ENCODE measurements at places on chromosomes 16 and 17. TPM values are rescaled to one million over a fixed set of nuclear protein-coding genes. Genes with fewer than 3 reads are reported as not detected.

GRCh38 chr17:44608727-44609435, 47.4 kb upstream of the MEIOC start:
- H3K4me1 ChIP-seq: peaks cover 16% of the 10 kb centered on the region
- H3K36me3 ChIP-seq: no peaks in the 10 kb centered on the region
- no peak overlapping the region for H3K4me3 ChIP-seq
- no peak for DNase-seq
- peak overlapping the region; percentile 43 for H3K27ac ChIP-seq

The ZNF652 gene
- polyA plus RNA-seq: 7.3 TPM

The HBQ1 gene
- 17.1 TPM for polyA plus RNA-seq

The PABPN1L gene
- not detected for polyA plus RNA-seq

DNA sequence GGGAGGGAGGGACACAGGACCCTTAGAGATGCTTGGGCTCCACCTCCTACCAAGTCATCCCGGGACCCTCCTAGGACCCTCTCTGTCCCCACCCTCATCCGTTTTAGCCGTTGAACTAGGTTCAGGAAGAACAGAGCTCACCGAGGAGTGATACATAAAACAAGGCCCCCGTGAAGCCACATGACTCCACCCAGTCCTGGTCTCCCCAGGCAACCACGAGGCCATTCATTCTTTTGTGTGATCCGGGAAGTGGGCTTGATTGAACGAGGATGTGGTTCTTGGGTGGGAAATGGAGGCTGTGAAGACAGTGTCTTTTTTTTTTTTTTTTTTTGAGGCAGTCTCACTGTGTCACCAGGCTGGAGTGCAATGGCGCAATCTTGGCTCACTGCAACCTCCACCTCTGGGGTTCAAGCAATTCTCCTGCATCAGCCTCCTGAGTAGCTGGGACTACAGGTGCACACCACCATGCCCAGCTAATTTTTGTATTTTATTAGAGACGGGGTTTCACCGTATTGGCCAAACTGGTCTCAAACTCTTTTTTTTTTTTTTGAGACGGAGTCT, 14.8 kb downstream of the TRARG1 start:
- H3K27ac ChIP-seq: no peak overlapping the region
- H3K4me3 ChIP-seq: no peak overlapping the region
- DNase-seq: no peak

DNA sequence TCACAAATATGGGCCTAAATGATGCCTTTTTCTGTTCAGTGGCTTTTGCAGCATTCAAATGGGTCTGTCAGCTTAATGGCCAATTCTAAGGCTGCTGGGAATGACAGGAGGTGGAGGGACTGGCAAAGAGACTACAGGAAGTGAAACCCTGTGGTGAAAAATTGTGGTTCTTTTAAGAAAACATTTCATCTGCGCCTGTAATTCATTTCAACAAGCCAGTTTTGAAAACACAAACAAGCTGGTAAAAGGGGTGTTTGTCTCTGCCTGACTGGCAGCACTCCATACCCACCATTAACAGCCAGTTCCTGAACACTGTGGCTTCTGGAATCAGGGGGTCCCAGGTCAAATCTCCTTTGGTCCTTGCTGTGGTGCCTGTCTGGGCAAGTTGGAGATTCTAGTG, 3.6 kb upstream of the KDM8 start:
- no peak for DNase-seq
- no peak overlapping the region for H3K4me3 ChIP-seq
- no peak overlapping the region for H3K27ac ChIP-seq

The KRT14 gene
- 0.35 TPM for polyA plus RNA-seq

GRCh38 chr17:33896263-33896662, 358.8 kb upstream of the CCL2 start:
- no peaks in the 10 kb centered on the region for H3K27me3 ChIP-seq
- peaks cover 7% of the 10 kb centered on the region for H3K4me1 ChIP-seq
- H3K36me3 ChIP-seq: no peaks in the 10 kb centered on the region
- no peak overlapping the region for H3K4me3 ChIP-seq
- no peak overlapping the region for H3K27ac ChIP-seq

GRCh38 chr17:16417896-16418684, 2.7 kb downstream of the TRPV2 start:
- H3K4me1 ChIP-seq: peaks cover 12% of the 10 kb centered on the region
- no peak for DNase-seq
- no peak overlapping the region for H3K4me3 ChIP-seq
- no peak overlapping the region for H3K27ac ChIP-seq
- no peaks in the 10 kb centered on the region for H3K36me3 ChIP-seq
- no peaks in the 10 kb centered on the region for H3K27me3 ChIP-seq

DNA sequence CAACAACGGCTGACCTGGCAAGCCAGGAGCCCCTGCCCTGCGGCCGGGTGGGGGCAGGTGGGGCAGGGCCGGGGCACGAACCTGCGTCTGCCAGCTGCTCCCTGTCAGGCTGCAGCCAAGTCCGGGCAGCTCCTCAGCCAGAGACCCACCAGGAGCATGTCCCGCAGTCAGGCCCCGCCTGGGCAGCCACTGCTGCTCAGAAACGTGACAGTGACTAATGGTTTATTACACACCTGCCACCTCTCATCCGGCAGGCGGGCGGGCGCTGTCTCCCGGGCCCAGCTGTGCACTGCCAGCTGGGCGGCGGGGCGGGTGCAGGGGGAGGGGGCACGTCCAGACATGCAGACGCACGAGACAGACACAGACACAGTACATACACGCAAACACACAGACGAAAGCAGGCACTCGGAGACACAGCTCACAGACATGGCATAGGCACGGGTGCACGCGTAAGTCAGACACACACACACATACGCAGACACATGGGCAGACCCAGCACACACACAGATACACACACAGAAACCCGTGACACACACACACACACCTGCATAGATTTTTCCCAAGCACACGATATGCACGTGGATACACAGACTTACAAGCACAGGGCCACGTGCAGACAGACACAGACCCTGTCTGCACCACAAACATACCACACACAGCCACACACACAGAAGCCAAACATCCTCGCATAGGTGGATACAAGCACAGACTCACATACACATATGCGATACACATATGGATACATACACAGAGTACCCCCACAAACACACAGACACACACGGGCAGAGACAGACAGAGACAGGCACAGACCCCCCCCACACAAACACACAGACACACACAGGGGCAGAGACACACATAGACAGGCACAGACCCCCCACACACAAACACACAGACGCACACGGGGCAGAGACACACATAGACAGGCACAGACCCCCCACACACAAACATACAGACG, 248.3 kb upstream of the CIBAR2 start:
- H3K36me3 ChIP-seq: no peaks in the 10 kb centered on the region
- no peak overlapping the region for H3K27ac ChIP-seq
- H3K27me3 ChIP-seq: peaks cover 6% of the 10 kb centered on the region
- peaks cover 5% of the 10 kb centered on the region for H3K4me1 ChIP-seq
- no peak for DNase-seq

GRCh38 chr16:75000481-75001081, 1.8 kb downstream of the ZNRF1 start:
- H3K27me3 ChIP-seq: no peaks in the 10 kb centered on the region
- H3K4me3 ChIP-seq: peak overlapping the region; percentile 79
- peaks cover 2% of the 10 kb centered on the region for H3K4me1 ChIP-seq
- no peaks in the 10 kb centered on the region for H3K36me3 ChIP-seq
- no peak for DNase-seq

DNA sequence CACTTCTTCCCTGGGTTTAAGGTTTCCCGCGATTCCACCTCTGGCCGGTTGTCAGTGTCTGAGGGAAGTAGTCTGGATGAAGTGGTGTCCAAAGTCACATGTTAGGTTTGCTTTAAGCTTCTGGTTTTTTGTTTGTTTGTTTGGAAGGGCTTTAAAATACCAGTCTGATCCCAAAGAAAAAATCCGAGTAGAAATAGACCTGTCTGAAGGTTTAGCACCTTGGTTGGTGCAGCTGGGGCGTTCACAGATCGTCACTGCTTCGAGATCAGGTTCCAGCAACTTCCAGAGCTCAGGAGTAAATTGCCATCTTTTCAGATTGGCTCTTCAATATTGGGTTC, 567 bp downstream of the TMEM97 start:
- H3K27me3 ChIP-seq: 0 out of 2 replicates have a peak, but pooled peaks cover 3% of the 10 kb centered on the region
- H3K36me3 ChIP-seq: no peaks in the 10 kb centered on the region
- DNase-seq: no peak
- peaks cover 11% of the 10 kb centered on the region for H3K4me1 ChIP-seq

GRCh38 chr16:84058211-84058610, 15.6 kb upstream of the SLC38A8 start:
- no peak for DNase-seq
- H3K36me3 ChIP-seq: peaks cover 40% of the 10 kb centered on the region
- no peaks in the 10 kb centered on the region for H3K4me1 ChIP-seq
- H3K27ac ChIP-seq: no peak overlapping the region
- H3K4me3 ChIP-seq: no peak overlapping the region

DNA sequence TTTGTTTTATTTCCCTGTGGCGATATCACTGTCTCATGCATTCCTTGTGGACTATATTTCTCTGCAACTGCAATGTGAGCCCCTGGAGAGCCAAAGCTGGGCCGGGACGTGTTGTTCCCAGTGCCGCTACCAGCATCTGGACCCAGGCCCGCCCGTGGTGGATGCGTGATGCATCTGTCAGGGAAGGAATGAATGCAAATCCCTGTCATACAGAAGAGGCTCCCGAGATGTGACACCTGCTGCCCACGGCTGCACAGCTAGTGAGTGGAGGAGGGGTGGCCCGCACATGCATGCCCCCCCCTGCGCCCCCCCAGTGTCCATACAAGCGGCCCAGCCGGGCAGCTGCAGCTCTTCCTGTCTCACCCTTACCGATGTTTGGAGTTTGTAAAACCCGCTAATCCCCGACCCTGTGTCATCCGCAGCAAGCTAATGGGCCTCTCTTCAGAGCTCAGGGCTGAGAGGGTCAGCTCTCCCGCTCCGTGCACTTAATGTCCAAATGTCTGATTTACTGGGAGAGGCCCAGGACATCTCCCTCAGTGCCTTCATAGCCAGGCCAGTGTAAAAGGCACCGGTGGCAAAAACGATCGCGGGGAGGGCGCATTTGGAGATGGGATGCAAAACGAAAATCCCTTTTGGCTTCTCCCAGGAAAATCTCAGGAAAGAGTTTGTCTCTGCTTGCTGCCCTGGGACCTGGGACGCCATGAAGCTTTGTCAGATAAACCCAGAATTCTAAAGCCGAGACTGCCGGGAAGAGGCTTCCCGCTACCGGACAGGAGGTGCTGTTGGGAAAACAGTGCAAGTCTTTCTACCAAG, 91.8 kb downstream of the FOXL1 start:
- H3K27ac ChIP-seq: no peak overlapping the region
- no peaks in the 10 kb centered on the region for H3K27me3 ChIP-seq
- no peak overlapping the region for H3K4me3 ChIP-seq
- peaks cover 11% of the 10 kb centered on the region for H3K4me1 ChIP-seq
- DNase-seq: no peak
- H3K36me3 ChIP-seq: no peaks in the 10 kb centered on the region

DNA sequence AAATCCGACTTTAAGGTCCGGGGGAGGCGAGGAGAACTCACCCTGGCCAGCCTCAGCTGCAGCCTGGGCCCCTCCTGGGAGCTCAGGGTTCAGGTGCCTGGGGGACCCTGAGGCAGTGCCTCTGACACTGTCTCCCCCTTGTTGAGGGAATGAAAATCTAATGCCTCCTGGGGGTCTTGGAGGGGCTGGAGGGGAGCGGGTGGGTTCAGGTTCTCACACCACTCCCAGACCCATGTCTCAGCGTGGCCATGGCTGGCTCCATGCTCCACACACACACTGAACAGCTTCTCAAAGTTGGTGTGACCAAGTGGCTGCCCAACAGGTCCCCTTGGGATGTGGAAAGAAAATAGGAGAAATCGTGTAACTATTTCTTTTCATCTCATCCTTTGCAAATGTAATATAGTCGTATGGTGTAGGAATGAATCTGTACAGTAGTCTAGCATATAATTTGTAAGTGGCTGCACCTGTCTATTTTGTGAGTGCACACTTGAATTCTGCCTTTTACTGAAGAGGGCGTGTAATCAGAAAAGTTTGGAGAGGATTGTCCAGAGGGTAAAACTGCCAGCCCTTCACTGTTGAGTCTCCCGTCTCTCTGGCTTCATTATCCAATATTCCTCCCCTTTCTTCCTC, 788 bp upstream of the PRCD start:
- H3K27me3 ChIP-seq: peaks cover 37% of the 10 kb centered on the region
- H3K36me3 ChIP-seq: no peaks in the 10 kb centered on the region
- no peak for DNase-seq
- H3K4me1 ChIP-seq: no peaks in the 10 kb centered on the region
- no peak overlapping the region for H3K4me3 ChIP-seq

The THAP11 gene
- polyA plus RNA-seq: 50.8 TPM

The ZACN gene
- polyA plus RNA-seq: not detected

DNA sequence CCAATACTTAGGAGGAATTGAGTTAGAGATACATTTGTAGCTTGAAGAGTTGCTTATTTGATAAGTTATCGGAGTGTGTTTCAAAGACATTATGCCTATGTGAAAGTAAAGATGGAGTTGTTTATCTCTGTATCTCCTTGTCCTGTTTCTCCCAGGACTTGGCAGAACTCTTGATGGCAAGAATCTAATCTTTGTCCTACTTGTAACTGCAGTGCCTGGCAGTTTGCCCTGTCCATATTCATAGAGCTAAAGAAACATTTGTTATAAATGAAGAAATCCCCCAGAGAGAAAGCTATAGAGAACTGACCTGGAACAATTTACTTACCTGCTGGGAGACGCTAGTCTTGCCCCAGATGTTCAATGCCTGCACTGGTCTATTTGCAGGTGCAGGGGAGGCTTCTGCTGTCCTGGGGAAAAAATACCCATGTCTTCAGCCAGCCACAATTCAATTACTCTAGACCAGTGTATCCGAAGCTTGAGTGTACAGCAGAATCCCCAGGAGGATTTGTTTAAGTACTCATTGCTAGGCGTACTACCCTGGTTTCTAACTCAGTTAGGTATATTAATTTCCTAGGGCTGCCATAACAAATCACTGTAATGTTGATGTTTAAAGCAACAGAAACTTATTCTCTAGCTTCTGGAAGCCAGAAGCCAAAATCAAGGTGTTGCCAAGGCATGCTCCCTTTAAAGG, 410.0 kb upstream of the HSBP1 start:
- no peak overlapping the region for H3K4me3 ChIP-seq
- H3K4me1 ChIP-seq: no peaks in the 10 kb centered on the region
- no peaks in the 10 kb centered on the region for H3K27me3 ChIP-seq
- DNase-seq: no peak

- no peak overlapping the region for H3K27ac ChIP-seq
- no peak overlapping the region for H3K4me3 ChIP-seq
- no peaks in the 10 kb centered on the region for H3K36me3 ChIP-seq
- no peaks in the 10 kb centered on the region for H3K27me3 ChIP-seq
- no peak for DNase-seq
These were observed 8.6 kb downstream of the ABCA3 start for GRCh38 chr16:2331931-2332267.

- no peaks in the 10 kb centered on the region for H3K4me1 ChIP-seq
- no peak overlapping the region for H3K27ac ChIP-seq
- no peaks in the 10 kb centered on the region for H3K36me3 ChIP-seq
- no peaks in the 10 kb centered on the region for H3K27me3 ChIP-seq
These were observed 176.5 kb upstream of the CDH5 start for GRCh38 chr16:66189951-66190350.

DNA sequence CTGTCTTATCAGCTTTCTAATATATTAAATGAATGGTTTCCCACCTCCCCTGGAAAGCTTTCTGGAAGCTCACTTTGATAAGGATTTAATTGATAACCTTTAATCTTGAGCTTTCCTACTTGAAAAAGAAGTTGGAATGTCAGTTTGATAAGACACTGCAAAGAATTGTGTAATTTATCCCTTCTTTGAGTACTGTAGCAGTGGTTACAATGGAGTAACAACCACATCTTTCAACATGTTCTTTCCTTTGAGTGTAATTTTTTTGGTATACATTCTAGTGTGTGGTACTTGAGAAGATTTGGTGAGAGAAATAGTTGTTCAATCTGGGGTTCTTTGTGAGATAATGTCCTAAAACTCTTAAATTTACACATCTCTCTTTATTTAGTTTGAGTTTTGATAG, 43.4 kb downstream of the CPD start:
- no peak overlapping the region for H3K27ac ChIP-seq
- DNase-seq: no peak
- H3K4me1 ChIP-seq: no peaks in the 10 kb centered on the region

Data from H1 (cell line).